Right ventricle myocardium superior (tissue), 1 donor: ENCODE measurements at places on chromosomes 1 and 21. TPM values are rescaled to one million over a fixed set of nuclear protein-coding genes. Genes with fewer than 3 reads are reported as not detected.

The TMPRSS15 gene
- total RNA-seq, result not detected

The NBPF10 gene
- 0.62 TPM for total RNA-seq

The CFAP57 gene
- total RNA-seq, result not detected

The MPL gene
- 0.40 TPM for total RNA-seq

The ATAD3C gene
- total RNA-seq, result 0.94 TPM

The MIXL1 gene
- total RNA-seq, result not detected

The PAQR6 gene
- total RNA-seq, result 0.51 TPM

The AMY2A gene
- not detected for total RNA-seq

The CD58 gene
- 31.3 TPM for total RNA-seq

The GUCA2B gene
- total RNA-seq, result not detected

The EFCAB7 gene
- 8.9 TPM for total RNA-seq

The NBPF19 gene
- 2.9 TPM for total RNA-seq

The VSIG8 gene
- total RNA-seq, result not detected

The ANXA9 gene
- not detected for total RNA-seq

The SPRR2F gene
- not detected for total RNA-seq

The GLUL gene
- total RNA-seq, result 384 TPM

The ABCA4 gene
- total RNA-seq, result 0.08 TPM

The MAB21L3 gene
- not detected for total RNA-seq

The TSPAN2 gene
- 12.2 TPM for total RNA-seq

The MYBPH gene
- not detected for total RNA-seq

The TOMM40L gene
- 36.9 TPM for total RNA-seq

The SDC3 gene
- 19.9 TPM for total RNA-seq

The PCSK9 gene
- not detected for total RNA-seq

The GJA8 gene
- total RNA-seq, result not detected

The EFNA4 gene
- 2.6 TPM for total RNA-seq

The GATAD2B gene
- 30.1 TPM for total RNA-seq

The RORC gene
- total RNA-seq, result 15.4 TPM

The ZNF670 gene
- total RNA-seq, result 1.3 TPM

The DPT gene
- 25.1 TPM for total RNA-seq

The ZNF683 gene
- total RNA-seq, result not detected

The OLIG1 gene
- 0.59 TPM for total RNA-seq

The ATP1A2 gene
- total RNA-seq, result 210 TPM

The DISP3 gene
- not detected for total RNA-seq
